PC-3 (cell line): ENCODE measurements at places on chromosomes 7 and 10.

DNA sequence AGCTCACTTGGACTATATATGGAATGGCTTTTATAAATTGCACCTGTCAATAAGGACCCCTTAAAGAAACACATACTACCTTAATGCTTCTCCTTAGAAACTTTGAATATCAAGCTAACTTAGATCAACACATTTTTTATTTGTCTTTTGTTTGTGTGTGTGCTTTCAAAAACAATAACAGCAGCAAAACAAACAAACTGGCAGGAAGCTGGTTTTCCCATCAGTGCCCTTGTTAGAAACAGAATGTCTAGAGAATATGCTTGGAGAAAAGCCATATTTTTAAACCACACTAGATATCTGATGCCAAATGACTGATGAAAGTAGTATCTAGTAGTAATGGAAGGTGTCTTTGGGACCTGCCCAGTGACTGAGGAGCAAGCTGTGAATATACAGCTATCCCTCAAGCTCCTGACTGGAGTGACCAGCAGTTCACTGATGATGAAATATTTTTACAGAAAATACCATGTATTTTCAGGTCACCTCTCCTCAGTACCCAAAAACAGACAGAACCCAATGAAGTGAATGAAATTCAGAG is 1.0 kb downstream of the PDE1C start:
- DNase-seq, result no peak

GRCh38 chr10:22823109-22823508 is 104.7 kb upstream of the ARMC3 start:
- peak; percentile 90 for DNase-seq

GRCh38 chr10:73956476-73957359 is 41.2 kb upstream of the VCL start:
- DNase-seq, result peak; percentile 67

DNA sequence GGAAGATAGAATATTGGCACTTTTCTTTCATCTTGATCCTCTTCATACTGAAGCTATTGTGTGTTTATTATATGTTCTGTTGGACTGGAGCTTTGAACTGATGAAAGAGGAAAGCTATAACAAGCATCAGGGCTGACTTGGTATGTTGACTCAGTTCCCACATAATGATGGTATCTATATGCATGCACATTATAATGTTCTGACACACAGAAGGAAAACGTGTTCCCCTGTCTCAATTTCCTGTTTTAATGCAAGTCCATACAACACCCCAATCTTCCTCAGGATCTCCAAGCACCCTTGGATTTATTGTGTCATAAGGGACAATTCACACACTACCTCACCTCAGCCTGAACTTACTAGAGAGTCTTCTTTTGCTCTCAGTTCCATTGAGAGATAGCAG is 8.3 kb upstream of the WASL start:
- DNase-seq, result no peak

- DNase-seq, result no peak
Measured at GRCh38 chr10:1401071-1401965, 336.0 kb downstream of the ADARB2 start.

DNA sequence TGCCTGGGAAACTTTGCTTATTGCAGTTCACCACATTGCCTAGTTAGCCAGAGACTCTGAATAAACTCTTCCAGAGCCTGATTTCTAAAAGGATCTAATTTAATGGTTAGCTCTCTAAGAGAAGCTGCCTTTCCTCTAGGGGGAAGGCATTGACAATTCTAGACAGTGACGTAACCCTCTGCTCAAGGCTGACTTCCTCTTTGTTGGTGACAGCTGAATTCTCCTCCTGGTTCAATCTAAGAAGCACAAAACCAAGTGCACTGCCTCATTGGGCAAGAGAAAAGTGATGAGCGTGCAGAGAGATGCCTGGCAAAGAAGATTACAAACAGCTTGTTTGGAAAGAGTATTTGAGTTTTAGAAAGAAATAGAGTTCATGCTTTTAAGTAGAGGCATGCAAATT is 102.7 kb downstream of the MACC1 start:
- no peak for DNase-seq

DNA sequence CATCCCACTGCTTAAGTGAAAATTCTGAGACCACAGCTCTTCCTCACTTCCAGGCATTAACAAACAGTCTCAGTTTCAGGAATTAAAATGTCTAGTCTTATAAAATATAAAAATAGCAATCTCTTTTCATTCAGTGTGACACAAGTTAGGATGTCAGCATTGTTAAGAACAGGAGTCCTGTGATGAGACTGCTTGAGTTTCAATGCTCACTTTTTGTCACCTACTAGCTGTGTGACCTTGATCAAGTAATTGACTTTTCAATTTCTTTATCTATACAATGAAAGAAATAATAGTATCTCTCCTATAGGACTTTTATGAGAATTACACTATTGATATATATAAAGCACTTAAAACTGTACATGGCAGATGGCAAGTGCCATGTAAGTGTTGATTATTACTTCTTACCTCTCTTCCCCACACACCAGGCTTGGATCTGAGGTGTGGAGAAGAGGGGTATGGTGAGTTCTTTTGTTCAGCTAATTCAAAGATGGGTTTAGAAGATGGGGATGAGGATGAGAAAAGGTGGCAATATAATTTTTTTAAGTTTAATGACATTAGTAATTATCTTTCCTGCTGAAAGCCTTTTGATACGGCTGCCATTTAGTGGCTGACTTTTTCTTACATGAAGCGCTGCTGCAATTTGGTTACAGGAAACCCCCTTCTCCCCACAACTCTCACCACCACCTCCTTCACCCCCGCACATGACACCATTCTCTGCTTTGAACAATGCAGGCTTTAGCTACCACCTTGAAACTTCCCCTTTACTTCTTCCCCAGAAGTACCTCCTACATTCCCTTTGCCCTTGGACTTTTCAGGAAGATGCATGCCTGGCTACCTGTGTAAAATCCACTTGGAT is 20.8 kb upstream of the HYAL4 start:
- no peak for DNase-seq

GRCh38 chr10:5583525-5584175 is 58.9 kb downstream of the CALML3 start:
- DNase-seq, result peak; percentile 84

- DNase-seq, result peak; percentile 69
Measured at GRCh38 chr7:141158561-141158960, 84.7 kb downstream of the TMEM178B start.

GRCh38 chr10:71525721-71526120 is 129.0 kb downstream of the CDH23 start:
- peak; percentile 63 for DNase-seq

DNA sequence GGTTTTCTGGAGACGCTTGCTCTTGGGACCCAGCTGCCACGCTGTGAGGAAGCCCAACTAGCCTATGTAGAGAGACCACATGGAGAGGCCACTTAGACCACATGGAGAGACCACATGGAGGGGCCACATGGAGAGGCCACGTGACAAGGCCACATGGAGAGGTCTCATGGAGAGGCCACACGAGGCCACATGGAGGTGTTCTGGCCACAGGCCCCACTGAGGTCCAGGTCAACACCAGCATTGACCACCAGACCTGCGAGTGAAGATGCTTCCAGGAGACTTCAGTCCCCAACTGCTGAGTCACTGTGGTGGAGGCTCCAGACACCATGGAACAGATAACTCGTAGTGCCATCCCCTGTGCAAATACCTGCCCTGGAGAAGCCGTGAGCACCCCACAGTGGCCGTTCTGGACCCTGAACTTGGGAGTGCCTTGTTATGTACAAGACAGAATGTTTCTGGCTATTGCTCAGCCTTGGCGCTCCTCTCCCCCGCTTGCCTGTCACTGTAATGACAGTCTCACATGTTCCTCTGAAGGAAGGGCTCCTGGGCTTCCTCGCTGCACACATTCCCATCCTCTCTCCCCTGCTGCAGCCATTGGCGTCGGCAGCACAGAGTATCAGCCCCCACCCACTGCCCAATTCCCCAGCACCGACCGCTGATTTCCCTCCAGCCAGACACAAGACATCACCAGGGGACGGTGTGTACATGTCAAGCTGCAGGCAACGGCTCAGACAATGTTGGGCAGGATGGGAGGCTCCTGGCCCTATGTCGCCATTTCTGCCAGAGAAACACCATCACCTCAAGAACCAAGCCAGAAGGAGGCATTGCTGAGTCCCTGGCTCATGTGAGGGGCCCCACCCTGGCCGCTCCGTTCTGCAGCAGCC is 49.0 kb upstream of the TNRC18 start:
- no peak for DNase-seq

DNA sequence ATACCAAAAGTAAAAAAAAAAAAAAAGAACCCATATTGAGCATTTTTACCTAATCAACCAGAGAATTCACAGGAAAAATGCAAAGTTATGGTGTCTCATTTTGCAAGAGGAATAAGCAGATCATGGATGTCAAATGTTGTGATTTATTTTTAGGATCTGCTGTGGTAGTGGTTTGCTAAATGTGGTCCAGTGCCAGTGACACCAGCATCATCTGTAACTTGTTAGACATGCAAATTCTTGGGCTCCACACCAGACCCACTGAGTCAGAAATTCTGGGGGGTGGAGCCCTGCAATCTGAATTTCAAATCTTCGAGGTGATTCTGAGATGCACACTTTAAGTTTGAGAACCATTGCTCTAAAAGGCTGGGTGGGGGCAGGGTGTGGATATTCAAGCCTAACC is 30.1 kb upstream of the ZEB1 start:
- no peak for DNase-seq

DNA sequence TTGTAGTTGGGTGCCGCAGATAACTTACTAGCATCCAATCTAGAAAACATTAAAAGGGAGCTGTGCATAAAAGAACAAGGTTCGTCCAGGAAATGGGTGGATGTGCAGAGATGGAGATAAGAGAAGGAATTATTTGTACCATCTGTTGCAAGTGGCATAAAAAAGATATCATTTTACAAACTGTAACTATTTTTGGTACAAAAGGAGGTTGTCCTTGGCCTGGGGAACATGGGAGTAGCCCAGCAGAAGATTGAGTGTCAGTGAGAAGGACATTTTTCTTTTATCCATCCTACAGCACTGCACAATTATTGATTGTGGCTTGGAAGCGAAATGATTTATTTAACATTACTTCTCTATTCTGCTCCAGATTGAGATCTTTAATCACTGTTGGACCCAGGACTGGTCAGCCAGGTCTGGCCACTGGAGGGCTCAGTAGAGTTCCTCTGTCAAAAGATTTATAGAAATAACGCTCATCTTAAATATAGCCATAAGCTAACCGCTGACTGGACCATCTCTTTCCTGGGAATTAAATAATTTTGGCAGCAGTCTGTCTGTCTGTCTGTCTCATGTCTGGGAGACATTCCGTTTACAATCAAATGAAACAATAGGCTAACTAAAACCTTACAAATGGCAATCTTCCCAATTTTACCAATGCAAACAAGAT is 254.1 kb downstream of the KIAA1217 start:
- DNase-seq, result peak; percentile 41

DNA sequence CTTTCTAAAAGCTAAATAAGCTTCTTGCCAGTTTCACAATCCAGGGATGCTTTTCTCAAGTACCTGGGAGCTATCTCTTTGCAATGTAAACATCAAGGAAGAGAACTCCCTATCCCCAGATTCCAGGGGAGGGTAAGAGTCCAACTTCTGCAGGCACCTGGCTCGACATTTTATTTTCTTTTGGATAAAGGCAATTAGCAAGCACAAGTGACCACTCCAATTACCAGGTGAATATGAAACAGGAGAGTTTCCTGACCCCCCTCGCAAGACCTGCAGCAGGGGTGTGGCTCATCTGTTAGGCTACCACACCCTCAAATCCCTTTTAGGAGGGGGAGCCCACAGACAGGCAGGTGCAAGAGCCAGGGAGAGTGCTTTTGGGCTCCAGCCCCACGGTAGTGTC is 28.6 kb upstream of the LANCL2 start:
- no peak for DNase-seq

DNA sequence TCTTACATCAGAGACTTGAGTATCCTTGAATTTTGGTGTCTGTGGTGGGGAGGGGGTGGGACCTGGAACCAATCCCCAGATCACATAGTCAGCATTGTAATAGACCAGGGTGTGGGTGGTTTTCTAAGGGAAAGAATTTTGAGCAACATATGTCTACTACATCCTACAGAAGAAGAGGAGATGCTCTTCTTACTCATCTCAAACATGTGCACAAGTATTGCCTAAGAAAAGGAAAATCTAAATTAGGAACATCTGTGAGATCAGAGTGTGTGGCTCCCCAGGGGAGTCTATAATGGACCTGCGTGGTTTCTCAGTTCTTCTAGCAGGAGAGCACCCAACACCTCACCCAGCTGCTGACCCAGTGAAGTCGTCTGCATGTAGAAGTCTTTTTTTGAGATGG is 148.8 kb downstream of the CCDC3 start:
- DNase-seq, result no peak

DNA sequence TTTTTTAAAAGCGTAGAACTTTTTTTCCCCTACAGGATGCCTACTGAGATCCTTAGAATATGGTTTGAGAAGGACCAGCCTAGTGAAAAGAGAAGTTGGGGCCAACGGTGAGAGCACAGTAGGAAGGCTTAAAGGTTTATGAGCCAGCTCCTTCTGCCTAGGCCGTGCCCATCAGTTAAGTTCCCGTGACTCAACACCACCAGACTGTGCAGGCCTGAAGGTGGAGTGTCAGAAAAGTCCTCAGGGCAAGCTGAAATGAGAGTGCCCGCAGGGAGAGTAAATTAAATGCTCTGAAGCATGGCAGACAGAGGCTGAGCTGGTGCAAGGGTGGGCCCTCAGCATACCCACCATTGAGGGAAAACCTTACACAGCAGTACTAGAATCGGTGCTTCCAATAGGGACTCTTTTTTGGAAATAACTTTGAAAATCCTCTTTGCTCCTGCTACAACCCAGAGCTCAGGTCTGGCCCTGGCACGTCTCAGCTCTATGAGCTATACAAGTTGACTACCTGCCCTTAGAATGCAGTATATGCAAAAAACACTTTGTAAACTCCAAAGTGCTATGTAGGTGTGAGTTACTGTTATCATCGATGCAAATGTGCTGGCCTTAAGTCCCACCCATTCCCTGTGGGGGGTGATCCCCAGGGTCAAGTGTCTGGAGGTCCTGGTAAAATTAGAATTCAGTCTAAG is 15.2 kb upstream of the C10orf67 start:
- no peak for DNase-seq

GRCh38 chr7:33674804-33675411 is 230.4 kb upstream of the BMPER start:
- no peak for DNase-seq

DNA sequence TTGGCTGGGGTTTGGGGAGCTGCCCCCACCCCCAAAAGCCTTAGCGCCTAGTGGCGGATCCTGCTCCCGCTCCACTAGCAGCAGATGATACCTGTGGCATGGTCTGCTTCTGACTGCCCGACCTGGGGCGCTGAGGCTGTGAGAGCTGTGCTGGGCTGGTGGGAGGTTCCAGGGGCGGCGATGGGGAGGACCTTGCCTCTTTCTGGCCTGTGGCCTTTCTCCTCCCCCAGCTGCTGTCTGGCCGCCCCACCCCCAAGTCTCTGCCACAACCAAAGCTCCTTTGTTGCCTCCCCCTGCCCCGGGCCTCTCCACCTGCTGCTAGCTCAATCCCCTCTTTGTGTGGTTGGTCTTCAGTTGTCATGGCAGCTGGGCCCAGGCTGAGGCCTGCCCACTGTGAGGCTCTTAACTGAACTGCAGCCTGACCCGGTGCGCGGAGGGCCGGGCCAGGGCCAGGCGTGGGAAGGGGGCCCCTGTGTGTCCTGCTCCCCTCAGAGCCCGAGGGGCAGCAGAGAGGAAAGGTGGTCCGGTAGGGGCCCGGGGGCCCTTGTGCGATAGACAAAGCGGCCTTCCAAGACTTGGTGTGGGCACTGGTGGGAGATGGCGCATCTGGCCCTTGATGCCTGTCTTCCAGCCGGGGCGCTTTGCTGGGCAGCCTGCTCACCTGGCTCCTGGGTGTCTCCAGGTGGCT is 4.7 kb downstream of the ZNF775 start:
- DNase-seq, result no peak
